ENCODE measurements at places on chromosomes 7 and 10.

- DNase-seq: no peak
These were observed 72.3 kb upstream of the SRRM3 start for GRCh38 chr7:76129366-76129765.

GRCh38 chr7:34453150-34453549 is 204.9 kb upstream of the NPSR1 start:
- no peak for DNase-seq

DNA sequence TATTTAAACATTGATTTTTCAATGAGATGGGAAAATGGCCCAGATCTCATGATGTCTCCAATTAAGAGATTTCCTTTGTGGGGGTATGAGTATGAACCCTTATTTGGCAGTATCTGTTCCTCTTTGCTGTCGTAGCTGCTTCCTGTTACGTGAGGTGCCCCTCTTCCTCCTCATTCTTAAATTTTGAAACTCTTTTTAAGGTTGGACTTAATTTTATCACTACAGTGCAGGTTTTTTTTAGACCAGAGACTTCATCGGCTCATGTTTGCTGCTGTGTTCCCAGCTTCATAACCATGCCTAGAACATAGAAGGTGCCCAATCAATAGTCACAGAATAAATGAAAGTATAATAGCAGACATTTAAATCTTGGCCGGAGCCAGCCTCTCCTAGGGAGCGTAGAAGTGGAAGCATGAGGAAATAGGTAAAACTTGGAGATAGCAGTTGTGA is 2.4 kb downstream of the MIOS start:
- DNase-seq: no peak

DNA sequence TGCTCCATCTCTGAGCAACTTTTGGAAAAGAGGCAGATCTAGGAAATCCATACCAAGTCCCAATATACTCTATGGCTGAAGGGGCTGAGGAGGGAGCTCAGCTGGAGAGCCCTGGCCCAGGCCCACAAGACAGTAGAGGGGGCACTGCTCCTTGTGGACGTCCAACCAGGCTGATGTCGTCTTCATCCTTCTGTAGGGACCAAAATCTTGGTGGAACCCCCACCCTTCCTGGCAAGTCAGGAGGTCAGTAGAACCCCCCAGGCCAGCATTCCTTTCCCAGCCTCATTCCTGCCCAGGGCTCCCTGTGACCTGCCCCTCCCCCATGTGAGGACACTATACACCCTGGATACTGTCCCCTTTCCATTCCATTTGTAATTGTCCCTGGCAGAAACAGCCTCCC is 152.0 kb downstream of the PLXNA4 start:
- no peak for DNase-seq

- no peak for DNase-seq
These were observed 100.4 kb upstream of the ARHGAP21 start for GRCh38 chr10:24824124-24824523.

- DNase-seq: no peak
These were observed 289.4 kb upstream of the SP8 start for GRCh38 chr7:21076054-21076453.

DNA sequence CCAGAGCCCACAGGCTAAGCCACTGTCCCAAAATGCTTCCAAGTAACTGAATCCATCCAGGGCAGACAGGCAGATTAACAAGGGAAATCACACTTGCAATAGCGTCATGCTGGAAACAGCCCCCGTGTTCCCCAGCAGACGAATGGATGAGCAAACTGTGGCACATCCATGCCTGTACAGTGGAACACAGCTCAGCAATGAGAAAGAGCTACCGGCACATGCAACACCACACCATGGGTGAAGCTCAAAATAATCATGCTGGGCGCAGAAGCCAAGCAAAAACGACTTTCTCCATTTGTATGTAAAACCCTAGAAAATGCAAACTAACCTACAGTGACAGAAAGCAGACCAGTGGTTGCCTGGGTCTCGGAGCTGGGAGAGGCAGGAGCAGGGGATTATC is 153.1 kb downstream of the SLIT1 start:
- DNase-seq: no peak

GRCh38 chr10:114301177-114301576 is 62.1 kb downstream of the VWA2 start:
- no peak for DNase-seq

DNA sequence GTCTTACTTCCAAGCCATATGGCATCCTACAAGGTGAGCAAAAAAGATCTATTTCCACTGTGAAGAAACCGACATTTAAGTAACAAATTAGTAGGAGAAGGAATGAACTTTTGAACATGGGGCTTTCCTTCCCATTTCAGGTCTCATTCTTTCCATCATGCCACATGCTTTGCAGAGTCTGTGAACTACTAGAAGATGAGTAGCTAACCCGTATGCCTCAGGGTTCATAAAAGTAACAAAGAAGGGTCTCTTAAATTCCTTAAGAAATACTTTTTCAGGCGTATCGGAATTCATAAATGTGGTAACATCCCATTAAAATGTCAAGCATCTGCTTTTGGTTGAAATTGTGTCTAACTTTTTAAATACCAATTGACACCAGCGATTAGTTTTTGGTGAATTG is 81.3 kb upstream of the TNS3 start:
- no peak for DNase-seq

DNA sequence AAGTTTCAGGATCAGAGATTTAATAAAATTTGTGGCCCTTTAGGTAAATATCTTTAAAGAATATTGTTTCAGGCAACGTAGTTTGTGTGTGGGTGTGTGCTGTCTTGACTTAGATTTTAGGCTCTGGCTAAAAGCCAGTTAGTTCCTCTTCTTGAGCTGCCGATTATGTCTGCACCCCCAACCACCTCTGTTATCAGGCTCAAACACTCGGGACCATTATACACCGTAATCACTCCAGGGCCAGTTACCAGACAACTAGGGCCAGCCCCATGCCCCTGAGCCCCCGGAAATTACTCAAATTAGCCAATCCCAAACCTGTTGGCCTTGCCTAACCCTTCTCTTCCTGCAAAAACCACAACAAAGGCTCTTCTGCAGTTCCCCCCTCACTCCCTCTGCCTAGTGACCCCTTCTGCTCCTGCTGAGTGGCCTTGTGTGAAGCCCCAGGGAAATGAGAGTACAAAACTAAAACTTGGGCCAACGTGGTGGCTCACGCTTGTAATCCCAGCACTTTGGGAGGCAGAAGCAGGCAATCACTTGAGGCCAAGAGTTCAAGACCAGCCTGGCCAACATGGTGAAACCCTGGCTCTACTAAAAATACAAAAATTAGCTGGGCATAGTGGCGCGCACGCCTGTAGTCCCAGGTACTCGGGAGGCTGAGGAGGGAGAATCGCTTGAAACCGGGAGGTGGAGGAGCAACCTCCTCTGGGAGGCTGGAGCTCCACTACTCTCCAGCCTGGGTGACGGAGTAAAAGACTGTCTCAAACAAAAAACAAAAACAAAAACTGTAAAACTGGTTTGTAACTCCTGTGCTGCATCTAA is 9.2 kb upstream of the HNRNPF start:
- peak; percentile 44 for DNase-seq

DNA sequence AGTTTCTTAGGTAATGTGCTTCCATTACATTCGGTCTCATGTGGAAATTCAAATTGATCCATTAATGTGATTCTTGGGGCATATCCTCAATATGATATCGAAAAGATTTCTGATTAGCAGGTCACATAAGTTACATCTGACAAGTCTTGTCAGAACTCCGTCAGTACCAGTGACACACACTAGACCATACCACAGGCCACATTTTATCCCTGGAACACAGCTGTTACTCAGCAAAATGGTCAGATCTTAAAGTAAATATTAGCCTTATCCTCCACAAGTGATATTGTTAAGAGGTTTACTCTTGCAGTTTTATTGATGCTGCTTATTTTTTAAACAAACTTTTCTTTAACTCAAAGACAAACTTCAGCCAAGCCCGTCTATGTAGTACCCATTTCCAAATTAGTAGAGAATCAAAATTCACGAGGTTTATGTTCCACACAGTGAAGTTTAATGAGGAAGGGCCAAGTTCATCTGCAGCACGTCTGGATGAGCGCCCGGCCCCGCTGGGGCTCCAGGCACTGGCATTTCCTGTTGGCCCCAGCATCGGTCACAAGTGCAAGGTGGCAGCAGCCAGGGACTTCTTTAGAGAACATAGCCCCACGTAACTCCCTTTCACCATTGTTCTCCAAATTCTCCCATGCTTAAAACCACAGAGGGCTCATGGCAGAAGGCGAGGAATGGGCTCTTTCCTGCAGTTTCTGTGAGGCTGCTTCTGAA is 132.2 kb downstream of the VIPR2 start:
- DNase-seq: no peak

- DNase-seq: no peak
These were observed 8.6 kb downstream of the WNT16 start for GRCh38 chr7:121337398-121337797.

DNA sequence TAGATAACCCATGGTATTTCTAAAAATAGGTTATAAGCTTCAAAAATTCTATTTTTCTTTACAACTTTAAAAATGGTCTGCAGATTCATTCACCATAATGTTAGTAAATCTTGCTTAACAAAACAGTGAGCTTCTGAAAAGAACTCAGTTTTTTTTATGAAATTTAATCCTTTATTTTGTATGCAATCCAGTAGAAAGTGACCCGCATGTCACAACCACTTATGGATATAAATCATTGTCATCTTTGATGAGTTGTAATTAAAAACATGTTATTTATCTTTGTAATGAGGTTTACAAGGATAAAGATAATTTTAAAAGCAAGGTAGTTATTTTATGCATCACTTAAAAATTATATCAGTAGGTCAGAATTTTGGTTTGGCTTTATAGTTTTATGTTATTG is 173.5 kb upstream of the SEMA3A start:
- no peak for DNase-seq

DNA sequence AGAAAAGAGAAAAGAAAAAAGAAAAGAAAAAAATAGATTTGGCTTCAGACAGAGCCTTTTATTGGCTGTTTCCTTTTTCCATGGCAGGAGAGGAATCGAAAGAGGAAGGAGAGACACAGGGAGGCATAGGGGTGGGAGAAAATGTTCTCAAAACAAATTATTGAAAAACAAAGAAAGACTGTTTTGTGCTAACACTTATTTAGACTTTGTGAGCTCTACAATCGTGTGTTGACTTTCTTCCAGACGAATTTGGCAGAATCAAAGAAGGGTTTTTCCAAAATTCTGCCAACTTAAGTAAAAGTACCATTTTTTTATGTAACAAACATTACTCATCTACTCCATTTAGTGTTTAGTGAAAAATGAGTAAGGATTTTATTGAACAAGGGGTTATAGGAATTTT is 982.2 kb downstream of the REEP3 start:
- no peak for DNase-seq

GRCh38 chr10:117363028-117363427 is 12.2 kb downstream of the PDZD8 start:
- no peak for DNase-seq

DNA sequence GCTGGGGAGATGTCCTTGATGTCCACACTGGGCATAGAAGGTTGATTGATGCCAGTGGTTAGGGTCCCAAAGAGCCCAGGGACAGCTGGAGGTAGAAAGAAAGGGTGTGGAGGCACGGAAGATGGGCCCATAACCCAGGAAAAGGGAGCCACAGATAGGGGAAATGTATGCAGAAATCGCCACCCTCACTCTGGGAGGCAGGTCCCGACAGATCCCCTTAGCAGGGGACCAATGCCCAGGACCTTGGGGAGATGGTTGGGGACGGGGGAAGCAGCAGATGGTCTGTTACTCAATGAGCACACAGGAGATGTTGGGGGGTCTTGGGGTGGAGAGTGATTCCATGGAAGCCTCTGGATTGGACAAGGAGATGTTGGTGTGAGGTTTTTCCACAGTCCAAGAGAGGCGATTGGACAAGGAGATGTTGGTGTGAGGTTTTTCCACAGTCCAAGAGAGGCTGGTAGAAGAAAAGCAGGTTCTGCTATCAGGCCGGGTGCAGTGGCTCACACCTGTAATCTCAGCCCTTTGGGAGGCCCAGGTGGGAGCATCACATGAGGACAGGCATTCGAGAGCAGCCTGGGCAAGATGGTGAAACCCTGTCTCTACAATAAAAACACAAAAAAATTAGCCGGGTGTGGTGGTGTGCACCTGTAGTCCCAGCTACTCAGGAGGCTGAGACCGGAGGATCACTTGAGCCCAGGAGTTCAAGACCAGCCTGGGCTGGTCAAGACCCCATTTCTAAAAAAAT is 7.0 kb upstream of the PPP1R35 start:
- DNase-seq: no peak

- DNase-seq: no peak
These were observed 9.3 kb downstream of the TMEM120A start for GRCh38 chr7:75985009-75985517.

- DNase-seq: no peak
These were observed 103.7 kb downstream of the CXCL12 start for GRCh38 chr10:44281089-44281613.

DNA sequence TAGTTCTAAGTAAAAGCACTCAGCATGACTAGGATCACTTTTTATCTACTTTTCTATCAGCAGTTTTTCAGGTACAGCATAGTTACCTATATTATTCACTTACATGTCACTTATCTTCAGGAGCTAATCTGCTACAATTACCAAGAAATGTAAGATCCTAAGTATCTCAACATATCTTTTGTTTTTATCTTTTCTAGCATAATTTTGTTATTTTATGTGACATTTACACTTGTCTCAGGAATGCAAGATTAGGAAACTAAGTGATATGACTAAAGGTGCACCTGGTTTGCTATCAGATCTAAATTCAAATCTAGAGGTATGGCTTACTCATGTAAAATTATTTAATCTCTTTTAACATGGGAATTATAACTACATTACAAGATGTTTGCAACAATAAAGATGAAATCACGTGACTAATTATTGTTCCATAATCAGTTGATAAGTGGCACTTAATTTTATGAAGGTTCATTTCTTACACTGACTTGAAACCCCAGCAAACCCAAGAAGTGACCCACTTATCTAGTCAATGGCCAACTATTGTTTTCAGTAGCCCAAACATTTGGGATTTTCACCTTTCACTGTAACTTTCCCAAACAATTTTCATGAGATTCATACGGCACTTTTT is 390.3 kb upstream of the PCDH15 start:
- DNase-seq: no peak

DNA sequence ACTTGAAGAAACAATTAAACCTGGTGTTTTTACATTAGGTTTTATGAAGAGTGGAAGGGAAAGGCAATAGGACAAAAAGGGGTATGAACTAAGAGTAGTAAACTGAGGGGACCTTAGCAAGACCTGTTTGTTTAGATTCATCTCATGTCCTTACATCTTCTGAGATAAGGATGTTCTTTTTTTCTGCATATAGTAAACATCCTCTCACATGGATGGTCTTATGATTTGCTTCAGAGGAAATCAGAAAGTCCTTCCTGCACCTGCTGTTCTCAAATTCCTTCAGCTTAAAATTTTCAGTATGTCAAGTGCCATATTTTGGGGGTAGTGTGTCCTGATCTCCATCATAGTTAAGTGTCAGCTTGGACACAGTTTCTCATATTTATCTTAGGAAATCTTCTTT is 232.6 kb downstream of the ADK start:
- no peak for DNase-seq

GRCh38 chr7:31651234-31652062 is 35.6 kb upstream of the PPP1R17 start:
- DNase-seq: no peak
